Ovary (tissue), 10 donors: ENCODE measurements at places on chromosomes 3 and 15. TPM values are rescaled to one million over a fixed set of nuclear protein-coding genes. Genes with fewer than 3 reads are reported as not detected.

DNA sequence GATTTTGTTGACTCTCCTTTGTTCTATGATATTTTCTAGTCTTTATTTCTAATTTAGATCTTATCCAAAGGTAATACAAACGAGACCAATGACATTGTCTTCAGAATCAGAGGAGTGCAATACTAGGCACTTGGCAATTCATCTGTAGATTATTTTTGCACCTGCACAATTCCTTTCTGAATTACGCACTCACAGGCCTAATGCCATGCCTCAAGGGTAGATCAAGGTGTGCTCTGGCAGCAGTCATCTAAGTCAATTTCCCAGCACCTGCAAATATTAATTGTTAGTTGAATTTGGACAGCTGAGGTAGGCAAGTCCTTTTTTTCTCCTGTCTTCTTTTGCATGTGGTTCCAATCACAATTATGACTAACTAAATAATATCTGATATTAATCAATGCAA is 653.2 kb downstream of the ROBO2 start:
- no peaks in the 10 kb centered on the region for H3K36me3 ChIP-seq
- no peak overlapping the region for H3K4me3 ChIP-seq
- no peaks in the 10 kb centered on the region for H3K27me3 ChIP-seq
- H3K27ac ChIP-seq = no peak overlapping the region
- no peaks in the 10 kb centered on the region for H3K4me1 ChIP-seq
- no peak for DNase-seq

- no peak for DNase-seq
- H3K27ac ChIP-seq = no peak overlapping the region
- no peaks in the 10 kb centered on the region for H3K36me3 ChIP-seq
- no peaks in the 10 kb centered on the region for H3K27me3 ChIP-seq
Observed at GRCh38 chr3:114455432-114455831, 161.6 kb downstream of the TIGIT start.

GRCh38 chr3:8301977-8302735 is 199.5 kb upstream of the LMCD1 start:
- no peaks in the 10 kb centered on the region for H3K36me3 ChIP-seq
- no peak overlapping the region for H3K4me3 ChIP-seq
- no peaks in the 10 kb centered on the region for H3K27me3 ChIP-seq

- DNase-seq = no peak
- H3K27me3 ChIP-seq = no peaks in the 10 kb centered on the region
- H3K4me1 ChIP-seq = no peaks in the 10 kb centered on the region
- no peak overlapping the region for H3K4me3 ChIP-seq
- no peaks in the 10 kb centered on the region for H3K36me3 ChIP-seq
Observed at GRCh38 chr3:25820366-25820765, 30.5 kb downstream of the OXSM start.

DNA sequence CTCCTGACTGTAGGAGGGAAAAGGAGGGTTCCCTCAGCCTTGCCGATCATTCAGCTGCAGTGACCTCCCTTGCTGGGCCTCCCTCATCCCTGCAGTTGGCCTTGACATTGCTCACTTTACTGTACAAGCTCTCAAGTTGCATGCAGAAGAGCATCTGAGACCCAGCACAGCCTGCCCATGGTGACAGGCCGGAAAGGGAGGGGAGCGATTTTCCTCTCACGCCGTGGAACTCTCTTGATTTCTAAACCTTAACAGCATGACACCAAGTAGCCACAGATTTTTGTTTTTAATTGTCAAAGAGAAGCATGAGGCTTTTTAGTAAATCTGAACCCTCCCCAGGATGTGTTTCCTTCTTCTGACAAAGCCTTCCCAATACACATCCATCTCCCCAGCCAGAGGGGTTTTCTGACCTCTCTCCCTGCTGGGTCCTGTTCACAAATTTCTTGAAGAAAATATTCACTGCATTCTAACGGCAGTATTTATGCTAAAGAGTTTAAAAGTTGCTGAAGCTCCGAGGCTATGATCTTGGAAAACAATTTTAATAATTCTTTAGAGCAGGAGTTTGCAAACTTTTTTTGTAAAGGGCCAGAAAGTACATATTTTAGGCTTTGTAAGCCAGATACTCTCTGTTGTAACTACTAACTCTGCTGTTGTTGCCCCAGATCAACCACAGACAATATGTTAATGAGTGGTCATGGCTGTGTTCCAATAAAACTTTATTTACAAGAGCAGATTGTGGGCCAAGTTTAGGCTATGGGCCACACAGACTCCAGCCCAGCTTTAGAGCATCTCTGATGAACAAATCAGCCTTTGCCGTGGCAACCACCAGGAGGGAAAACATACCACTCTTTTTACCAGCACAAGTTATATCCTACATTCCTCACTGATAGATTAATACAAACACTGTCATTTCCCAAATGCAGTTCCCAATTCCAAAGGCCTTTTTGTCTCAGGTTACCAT is 34.8 kb downstream of the LMCD1 start:
- DNase-seq = no peak
- no peak overlapping the region for H3K27ac ChIP-seq
- H3K36me3 ChIP-seq = no peaks in the 10 kb centered on the region
- H3K4me3 ChIP-seq = no peak overlapping the region

DNA sequence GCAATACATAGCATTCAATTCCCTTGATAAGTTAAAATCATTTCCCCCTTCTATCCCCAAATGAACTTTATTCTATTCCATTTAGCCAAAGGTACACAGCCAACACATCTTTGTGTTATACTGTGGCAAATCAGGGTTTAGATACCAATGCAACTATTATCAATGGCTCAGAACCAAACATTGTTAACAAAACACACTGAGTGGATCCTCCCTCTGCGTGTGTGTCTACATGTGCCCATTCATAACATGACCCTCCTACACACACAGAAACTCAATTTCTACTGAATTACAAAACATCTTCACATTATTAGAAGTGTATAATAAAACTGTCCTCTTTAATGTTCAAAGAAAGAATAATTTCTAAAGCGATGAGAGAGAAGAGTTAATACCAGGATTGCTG is 1.3 kb downstream of the TTBK2 start:
- peak overlapping the region; percentile 95 for H3K4me3 ChIP-seq
- DNase-seq = no peak
- H3K27ac ChIP-seq = peak overlapping the region; percentile 90

DNA sequence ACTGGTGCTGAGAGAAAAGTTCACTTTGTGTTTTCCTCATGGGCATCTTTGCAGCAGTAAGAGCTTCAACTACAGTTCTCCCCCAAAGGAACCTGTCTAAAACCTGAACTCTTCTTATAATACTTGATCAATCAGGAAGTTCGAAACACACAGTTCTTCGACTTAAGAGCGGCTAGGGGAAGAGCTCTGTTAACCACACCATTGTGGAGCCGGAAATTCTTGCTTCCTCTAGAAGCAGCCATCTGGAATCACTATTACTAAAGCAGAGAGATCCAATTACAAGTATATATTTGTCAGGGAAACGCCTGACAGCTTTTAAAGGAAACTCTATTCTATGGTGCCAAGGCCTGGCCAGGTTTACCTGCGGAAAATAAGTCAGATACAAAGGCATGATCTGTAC is 337.3 kb upstream of the CBLB start:
- no peaks in the 10 kb centered on the region for H3K4me1 ChIP-seq
- H3K27me3 ChIP-seq = no peaks in the 10 kb centered on the region
- no peak overlapping the region for H3K4me3 ChIP-seq
- no peak for DNase-seq

- no peaks in the 10 kb centered on the region for H3K27me3 ChIP-seq
- no peak overlapping the region for H3K27ac ChIP-seq
- DNase-seq = no peak
- no peaks in the 10 kb centered on the region for H3K4me1 ChIP-seq
- H3K4me3 ChIP-seq = no peak overlapping the region
Observed at GRCh38 chr15:48313216-48313615, 18.0 kb upstream of the DUT start.

GRCh38 chr3:79881431-79881830 is 113.6 kb upstream of the ROBO1 start:
- H3K4me3 ChIP-seq = no peak overlapping the region
- DNase-seq = no peak
- no peaks in the 10 kb centered on the region for H3K27me3 ChIP-seq
- no peaks in the 10 kb centered on the region for H3K36me3 ChIP-seq
- H3K4me1 ChIP-seq = no peaks in the 10 kb centered on the region
- no peak overlapping the region for H3K27ac ChIP-seq

- H3K27me3 ChIP-seq = no peaks in the 10 kb centered on the region
- no peak for DNase-seq
- H3K4me3 ChIP-seq = no peak overlapping the region
- no peak overlapping the region for H3K27ac ChIP-seq
- H3K4me1 ChIP-seq = no peaks in the 10 kb centered on the region
Observed at GRCh38 chr3:43817064-43817463, 126.3 kb downstream of the ABHD5 start.

DNA sequence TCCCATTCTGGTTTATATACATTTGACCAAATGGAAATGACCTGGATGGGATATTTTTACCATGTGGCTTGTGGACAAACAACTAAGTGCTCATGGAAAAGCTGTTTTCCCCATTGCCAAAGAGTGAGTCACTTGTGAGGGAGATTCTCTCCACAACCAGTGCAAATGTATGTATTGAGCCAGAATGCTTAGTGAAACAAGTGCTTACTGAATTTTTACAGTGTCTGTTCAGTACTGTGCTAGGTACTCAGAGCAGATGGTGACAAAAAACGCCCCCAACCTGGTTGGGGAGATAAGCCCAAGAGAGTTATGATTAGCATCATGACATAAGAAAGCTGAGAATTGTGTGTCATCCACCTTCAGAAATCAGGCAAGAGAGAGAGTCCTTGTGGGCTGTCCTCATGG is 2.3 kb downstream of the CHP1 start:
- no peaks in the 10 kb centered on the region for H3K27me3 ChIP-seq
- H3K4me1 ChIP-seq = peaks cover 2% of the 10 kb centered on the region
- DNase-seq = no peak
- no peak overlapping the region for H3K27ac ChIP-seq
- H3K4me3 ChIP-seq = no peak overlapping the region

GRCh38 chr3:112302150-112302830 is 8.3 kb upstream of the SLC9C1 start:
- no peaks in the 10 kb centered on the region for H3K4me1 ChIP-seq
- no peaks in the 10 kb centered on the region for H3K36me3 ChIP-seq
- DNase-seq = no peak
- no peaks in the 10 kb centered on the region for H3K27me3 ChIP-seq

- H3K27me3 ChIP-seq = no peaks in the 10 kb centered on the region
- H3K36me3 ChIP-seq = no peaks in the 10 kb centered on the region
- H3K4me3 ChIP-seq = no peak overlapping the region
- H3K27ac ChIP-seq = no peak overlapping the region
- DNase-seq = no peak
Observed at GRCh38 chr3:141405025-141405424, 36.7 kb downstream of the ZBTB38 start.

GRCh38 chr3:71262364-71263265 is 320.9 kb downstream of the FOXP1 start:
- H3K27me3 ChIP-seq = no peaks in the 10 kb centered on the region
- no peak overlapping the region for H3K27ac ChIP-seq
- no peak for DNase-seq
- H3K36me3 ChIP-seq = no peaks in the 10 kb centered on the region
- H3K4me1 ChIP-seq = peaks cover 2% of the 10 kb centered on the region

DNA sequence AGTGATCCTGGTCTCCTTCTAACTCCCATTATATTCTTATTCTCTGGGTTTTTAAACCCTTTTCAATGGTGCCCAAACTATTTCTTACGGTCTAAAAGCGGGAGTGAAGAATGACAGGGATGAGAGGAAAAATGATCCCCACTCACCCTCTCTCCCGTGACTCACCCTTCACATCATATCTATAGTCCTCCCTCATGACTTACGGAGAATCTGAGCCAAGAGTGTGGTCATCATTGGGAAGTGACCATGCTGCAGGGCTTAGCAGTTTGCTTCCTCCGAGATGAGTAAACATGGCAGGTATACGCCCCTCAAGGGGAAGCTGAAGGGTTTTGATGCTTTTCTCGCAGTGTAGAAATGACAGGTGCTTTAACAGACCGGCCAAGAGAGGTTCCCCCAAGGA is 274.0 kb downstream of the RYR3 start:
- peaks cover 17% of the 10 kb centered on the region for H3K4me1 ChIP-seq
- no peak overlapping the region for H3K4me3 ChIP-seq

- no peaks in the 10 kb centered on the region for H3K27me3 ChIP-seq
- no peak for DNase-seq
Observed at GRCh38 chr3:170528726-170529125, 57.1 kb downstream of the SLC7A14 start.

GRCh38 chr3:85433319-85433718 is 474.5 kb downstream of the CADM2 start:
- H3K36me3 ChIP-seq = no peaks in the 10 kb centered on the region
- DNase-seq = no peak
- no peaks in the 10 kb centered on the region for H3K4me1 ChIP-seq
- H3K27ac ChIP-seq = no peak overlapping the region

DNA sequence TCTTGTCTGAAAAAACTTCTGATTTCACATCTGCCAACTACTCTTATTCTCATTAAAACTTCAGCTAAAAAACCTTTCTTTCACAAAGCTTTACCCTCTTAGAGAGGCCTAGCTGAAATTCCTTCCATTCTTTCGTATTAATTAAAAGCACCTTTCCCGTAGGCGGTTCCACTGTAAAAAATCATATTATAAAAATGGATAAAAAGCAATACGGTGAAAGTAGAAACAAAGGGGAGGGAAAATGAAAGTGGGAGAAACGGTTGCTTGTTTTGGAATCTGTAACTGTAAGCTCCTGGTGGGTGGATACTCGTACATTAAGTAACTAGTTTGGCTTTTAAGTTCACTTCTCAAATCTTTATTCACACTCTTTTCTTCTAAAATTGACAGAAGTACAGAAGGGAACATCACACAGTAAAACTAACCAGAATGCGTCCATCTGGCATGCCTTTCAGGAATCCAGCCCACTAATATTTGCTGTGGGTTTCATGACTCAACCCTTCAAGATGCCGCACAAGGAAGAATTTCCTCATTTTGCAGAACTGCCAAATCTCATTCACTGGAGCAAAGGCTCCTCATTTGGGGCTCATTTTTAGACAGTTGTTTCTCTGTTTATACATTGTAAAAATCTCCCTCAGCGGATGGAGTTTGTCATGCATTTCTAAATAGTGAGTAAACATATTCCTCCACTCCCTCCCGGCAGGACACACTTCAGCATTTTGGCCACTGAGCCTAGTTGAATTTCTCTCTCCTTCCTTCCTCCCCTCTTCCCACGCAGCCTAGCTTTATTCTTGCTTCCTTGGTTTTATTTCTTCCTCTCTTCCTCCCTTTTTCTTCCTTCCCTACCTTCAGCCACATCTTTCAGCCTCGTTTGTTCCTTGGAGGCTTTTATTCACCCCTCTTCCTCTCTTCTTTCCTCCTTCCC is 419.5 kb upstream of the NAALADL2 start:
- H3K27me3 ChIP-seq = no peaks in the 10 kb centered on the region
- H3K4me3 ChIP-seq = peak overlapping the region; percentile 74
- DNase-seq = peak; percentile 22
- H3K36me3 ChIP-seq = no peaks in the 10 kb centered on the region

Gene SHC4
- 0.79 TPM for total RNA-seq

Gene CHRFAM7A
- 0.34 TPM for total RNA-seq

Gene RTP4
- total RNA-seq = 3.9 TPM

Gene PPP1R14D
- total RNA-seq = not detected

Gene NPAP1
- total RNA-seq = 0.33 TPM

Gene SI
- total RNA-seq = not detected

Gene DOCK3
- 0.20 TPM for total RNA-seq

Gene SEMA3F
- 19.1 TPM for total RNA-seq

Gene CLDN16
- total RNA-seq = not detected

Gene CPNE4
- not detected for total RNA-seq

Gene IQCH
- total RNA-seq = 6.0 TPM

Gene CADM2
- 0.56 TPM for total RNA-seq
